Activated T-helper 9 cell treated with anti-CD3 and anti-CD28 coated beads, Interleukin-2, amount 50 U/mL, for 16 hours (primary cell): ENCODE measurements at places on chromosomes 11 and 22.

DNA sequence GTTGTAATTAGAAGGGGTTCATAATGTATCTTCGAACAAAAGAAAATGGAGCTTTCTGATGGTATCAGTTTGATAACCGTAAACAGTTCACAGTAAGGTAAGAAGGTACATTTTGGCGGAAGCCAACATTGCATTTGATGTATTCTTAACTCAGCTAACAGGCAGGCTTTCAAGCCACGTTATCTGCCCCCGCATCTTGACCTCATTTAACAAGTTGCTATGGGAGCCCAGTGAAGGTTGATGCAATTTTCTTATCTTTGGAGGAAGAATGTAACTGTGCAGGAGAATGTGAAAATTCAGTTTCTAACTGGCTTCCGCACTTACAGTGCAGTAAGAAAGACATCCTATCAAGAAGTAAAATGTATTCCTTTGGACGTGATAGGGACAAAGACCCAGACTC is 110.6 kb downstream of the ETS1 start:
- peak; percentile 49 for DNase-seq

DNA sequence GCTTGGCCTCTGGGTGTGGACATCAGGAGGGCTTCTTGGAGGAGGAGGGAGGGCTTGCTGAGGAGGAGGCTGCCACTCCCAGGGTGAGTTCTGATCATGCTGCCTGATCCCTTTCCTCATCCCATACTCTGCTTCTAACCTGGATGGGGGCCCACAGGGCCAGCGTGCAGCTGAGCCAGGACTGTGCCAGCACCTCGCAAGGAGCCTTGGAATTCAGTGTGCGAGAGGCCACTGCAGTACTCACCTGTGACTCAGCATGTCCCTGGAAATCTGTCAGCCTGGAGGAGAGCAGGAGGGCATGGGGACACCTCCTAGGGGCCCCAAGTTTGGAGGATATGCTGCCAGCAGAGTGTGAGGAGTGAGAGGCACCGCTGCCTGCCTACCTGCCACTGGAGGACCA is 4.2 kb upstream of the GAB4 start:
- no peak for DNase-seq

DNA sequence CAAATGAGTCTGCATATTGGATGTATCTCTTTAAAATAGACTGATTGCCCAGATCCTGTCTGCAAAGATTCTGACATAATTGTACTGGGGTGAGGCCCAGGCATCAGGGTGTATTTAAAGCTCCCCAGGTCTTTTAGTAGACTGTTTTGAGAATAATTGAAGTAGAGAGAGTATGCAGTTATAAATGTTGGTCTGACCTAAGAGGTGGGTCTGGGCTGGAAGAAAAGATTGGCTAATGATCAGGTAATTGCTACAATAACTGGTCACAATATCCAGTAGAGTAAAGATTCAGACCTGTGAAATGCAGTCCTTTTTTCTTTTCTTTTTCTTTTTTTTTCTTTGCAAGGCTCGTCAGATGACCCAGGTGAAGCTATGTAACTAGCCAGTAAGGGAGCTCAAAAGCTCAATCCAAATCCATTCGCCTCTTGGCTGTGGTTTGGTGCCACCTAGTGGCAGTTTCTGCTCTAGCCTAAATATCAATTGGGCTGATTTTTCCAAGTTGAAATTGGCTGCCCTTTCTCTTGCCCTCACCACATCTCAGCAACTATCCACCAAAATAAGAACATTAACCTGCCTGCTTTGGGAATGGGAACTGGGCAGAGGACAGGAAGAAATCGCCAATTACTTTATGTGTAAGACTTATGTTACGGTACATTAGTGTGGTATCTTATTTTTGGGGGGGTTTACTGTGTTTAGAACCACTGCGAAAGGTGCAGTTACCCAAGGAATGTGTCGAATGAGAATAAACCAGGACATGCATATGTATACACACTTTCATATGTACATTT is 45.9 kb downstream of the ZNF143 start:
- DNase-seq, result peak; percentile 54

DNA sequence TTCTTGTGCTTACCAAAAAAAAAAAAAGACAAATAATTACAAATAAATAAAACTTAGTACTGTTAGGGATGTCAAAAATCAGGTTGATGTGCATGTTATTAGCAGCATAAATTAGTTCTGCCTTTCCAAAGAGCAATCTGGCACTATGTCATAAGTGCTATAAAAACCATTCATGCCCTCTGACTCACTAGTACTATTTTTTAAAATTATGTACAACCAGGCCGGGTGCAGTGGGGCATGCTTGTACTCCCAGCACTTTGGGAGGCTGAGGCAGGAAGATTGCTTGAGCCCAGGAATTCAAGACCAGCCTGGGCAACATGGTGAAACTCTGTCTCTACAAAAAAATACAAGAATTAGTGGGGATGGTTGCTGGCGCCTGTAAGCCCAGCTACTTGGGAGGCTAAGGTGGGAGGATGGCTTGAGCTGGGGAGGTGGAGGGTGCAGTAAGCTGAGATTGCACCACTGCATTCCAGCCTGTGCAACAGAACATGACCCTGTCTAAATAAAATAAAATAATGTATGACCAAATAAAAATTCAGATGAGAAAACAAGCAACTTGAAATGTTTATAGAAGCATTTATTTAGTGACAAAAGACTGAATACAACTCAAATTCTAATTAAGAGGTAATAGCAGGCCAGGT is 25.3 kb downstream of the UEVLD start:
- no peak for DNase-seq

DNA sequence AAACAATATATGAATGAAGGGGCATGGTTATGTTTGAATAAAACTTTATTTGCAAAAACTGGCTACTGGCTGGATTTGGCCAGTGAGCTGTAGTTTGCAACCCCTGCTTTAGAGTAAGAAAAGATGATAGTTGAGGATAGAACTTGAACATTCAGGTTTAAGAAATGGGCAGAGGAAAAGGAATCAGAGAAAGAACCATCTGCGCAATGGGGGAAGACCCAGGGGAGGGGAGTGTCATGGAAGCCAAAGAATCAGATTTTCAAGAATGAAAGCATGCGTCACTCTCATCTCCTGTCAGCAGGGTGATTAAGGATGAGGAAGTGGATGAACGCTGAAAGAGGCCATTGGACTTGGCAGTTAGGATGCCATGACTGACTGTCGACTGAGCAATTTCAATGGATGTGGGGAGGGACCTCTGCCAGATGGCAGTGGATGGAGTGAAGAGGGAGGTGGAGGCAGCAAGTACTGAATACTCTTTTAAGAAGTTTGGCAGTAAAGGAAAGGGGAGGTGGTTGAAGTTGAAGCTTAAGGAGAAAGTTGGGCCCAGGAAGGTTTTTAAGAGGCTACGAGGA is 21.2 kb downstream of the FAT3 start:
- no peak for DNase-seq

DNA sequence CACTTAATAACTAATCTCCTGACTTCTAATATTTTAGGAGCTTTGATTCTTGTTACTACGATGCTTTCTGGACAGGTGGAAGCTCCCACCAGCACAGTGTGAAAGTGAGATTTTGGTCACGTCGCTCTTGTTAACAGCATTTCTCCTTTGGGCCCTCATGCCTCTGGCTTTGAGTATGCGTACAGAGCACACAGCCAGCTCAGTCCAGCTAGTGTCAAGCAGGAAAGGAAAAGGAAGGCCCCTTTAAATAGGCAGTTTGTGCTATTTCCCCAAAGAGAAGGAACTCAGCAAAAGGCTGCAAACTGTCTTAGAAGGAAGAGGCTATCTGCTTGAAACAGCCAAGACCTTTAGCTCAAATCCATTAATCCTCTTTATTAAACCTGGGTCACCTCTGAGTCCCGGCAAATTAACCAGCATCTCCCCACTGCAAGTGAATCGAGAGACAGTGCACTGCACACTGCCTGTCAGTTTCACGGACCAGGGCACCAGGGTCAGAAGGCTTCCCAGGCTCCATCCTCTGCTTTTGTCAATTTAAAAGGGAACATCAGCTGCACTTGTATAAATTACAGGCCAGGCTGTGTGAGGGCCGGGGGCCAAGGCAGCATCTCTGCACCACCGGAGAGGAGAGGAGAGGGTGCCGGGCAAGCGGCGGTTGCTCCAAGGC is 34.7 kb downstream of the OPCML start:
- DNase-seq, result no peak

DNA sequence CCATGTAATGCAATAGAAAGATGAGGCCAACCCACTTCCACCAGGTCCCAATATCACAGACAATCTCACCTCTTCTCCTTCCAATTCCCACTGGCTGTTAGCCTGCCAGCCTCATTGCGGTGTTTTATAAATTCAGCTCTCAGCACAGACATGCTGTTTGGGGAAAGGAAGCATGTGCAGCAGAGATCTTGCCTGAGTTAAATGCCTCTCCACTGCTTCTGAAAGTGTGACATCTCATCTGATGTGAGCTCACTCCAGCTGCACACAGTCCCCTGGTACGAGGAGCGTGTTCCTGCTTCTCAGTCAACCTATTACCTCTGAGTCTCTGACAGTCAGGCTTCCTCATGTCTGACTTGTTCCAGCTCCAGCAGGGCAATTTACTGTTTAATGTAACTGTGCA is 122.7 kb upstream of the GUCY1A2 start:
- DNase-seq, result no peak

DNA sequence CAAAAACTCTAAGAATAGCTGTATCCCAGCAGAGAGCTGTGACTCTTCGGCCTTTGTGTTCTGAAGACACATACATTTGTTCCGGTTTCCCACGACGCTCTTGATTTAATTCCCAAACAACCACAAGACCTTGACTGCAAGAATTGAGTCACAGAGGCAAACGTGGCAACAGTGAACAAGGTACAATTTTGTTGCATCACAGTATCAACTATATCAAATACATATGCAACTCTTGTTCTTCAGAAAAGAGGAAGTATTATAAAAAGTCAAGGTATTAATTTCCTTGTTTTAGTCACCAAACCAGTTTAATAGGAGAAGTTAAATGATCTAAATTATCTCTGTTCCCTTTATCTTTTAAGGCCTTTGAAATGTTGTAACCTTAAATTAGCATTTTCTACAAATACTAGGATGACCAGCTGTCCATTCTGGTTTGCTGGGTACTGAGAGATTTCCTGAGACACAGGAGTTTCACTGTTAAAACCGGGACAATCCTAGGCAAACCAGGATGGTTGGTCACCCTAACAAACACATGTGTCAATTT is 11.1 kb downstream of the HPS5 start:
- DNase-seq, result no peak

GRCh38 chr11:78046486-78046854 is 17.2 kb upstream of the THRSP start:
- DNase-seq, result no peak

- DNase-seq, result no peak
Observed at GRCh38 chr11:125180413-125181305, 16.1 kb downstream of the PKNOX2 start.

DNA sequence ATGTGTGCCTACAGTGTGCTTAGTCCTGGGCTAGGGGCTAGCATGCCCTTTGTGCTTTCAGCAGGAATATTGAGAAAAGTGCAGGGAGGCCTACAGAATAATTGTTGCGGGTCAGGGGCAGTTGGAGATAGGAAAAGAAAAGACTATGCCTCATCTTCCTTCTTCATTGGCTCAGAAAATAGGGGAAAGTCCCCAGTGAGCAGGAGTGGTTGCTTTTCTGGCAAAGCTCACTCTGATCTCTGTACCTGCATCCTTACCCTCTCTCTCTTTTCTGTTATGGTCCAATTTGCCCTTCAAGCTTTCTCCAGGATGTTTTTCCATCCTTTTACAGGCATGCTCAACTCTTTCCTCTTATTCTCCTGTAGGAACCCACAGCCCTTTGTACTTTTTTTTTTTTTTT is 29.5 kb upstream of the RRM1 start:
- DNase-seq, result no peak

DNA sequence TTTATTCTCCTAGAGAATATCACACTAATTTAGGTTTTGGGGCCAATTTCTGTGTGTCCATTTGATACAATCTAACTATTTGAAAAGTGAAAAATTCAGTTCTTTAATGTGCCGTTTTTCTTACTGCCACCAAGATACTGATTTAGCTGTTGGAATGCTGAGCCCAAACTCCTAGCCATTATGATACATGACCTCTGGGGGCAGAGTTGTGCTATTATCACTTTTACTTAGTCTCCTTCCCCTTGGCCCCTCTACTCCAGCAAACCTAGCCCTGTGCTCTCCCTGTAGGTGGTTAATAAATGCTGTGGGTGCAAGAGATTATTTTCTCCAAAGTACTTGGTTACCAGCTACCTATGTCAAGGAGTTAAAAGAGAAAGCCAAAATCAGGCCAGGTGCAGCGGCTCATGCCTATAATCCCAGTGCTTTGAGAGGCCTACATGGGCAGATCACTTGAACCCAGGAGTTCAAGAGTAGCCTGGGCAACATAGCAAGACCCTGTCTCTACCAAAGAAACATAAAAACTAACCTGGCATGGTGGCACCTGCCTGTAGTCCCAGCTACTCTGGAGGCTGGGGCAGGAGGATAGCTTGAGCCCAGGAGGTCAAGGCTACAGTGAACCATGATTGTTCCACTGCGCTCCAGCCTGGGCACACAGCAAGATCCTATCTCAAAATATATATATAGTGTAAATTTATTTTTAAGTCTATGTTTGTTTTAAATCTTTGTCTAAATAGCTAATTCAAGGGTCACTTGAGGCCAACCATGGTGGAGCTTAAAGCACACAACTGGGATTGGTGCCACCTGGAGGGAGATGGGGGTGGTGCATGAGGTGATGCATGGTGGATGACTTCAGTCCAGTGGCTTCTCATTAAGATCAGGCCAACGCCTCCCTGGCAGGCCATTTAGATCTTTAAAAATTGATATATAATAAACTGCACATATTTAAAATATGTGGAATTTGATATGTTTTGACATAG is 193.2 kb upstream of the PLET1 start:
- peak; percentile 13 for DNase-seq

- no peak for DNase-seq
Observed at GRCh38 chr11:109729761-109730160, 307.8 kb downstream of the C11orf87 start.

DNA sequence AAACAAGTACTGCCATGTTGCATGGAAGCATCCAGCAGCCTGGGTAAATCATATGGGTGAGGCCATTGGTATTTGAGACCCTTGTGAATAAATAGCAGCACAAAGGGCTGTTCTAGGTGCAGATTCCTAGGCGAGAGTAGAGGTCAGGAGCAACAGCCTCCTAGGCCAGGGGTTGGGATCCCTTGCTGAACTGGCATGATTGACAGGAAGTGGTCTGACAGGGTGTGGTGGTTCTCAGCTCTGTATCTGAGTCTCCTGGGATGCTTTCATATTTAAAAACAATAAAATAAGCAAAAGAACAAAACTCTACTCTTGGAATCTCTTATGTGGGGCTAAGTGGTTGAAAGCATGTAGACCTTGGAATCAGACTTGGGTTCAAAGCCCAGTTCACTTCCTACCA is 35.8 kb downstream of the INSC start:
- DNase-seq, result no peak

DNA sequence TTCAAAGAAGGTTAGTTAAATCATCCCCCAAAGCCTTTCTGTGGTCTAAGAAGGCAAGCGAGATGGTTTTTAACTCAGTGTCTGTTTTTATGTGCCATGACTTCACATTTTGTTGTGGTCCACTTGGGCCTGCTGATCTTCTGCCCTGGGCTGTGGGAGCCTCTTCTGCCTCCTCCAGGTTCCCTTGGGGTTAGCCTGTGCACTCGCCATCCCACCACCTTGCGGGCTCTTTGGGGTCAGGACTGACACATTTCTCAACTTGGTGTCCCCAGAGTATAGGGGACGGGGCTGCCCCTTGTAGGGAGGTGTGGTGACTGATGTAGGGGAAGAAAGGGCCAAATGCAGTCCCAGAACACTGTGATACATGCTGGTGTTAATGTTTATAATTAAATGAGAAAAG is 207.0 kb downstream of the TBC1D22A start:
- DNase-seq, result no peak

- DNase-seq, result peak; percentile 62
Observed at GRCh38 chr11:62081378-62082291, 42.2 kb upstream of the INCENP start.

- DNase-seq, result no peak
Observed at GRCh38 chr11:100562128-100562527, 125.0 kb upstream of the ARHGAP42 start.
